ENCODE measurements at places on chromosomes 11 and 22.

GRCh38 chr11:64524158-64524527, 66.9 kb upstream of the SLC22A12 start:
- DNase-seq: no peak

GRCh38 chr22:19696504-19697276, 17.6 kb upstream of the SEPTIN5 start:
- DNase-seq: no peak

- DNase-seq: no peak
These were observed 110.4 kb downstream of the WNT11 start for GRCh38 chr11:76095891-76096290.

GRCh38 chr11:132256528-132257279, 886.3 kb downstream of the NTM start:
- no peak for DNase-seq

DNA sequence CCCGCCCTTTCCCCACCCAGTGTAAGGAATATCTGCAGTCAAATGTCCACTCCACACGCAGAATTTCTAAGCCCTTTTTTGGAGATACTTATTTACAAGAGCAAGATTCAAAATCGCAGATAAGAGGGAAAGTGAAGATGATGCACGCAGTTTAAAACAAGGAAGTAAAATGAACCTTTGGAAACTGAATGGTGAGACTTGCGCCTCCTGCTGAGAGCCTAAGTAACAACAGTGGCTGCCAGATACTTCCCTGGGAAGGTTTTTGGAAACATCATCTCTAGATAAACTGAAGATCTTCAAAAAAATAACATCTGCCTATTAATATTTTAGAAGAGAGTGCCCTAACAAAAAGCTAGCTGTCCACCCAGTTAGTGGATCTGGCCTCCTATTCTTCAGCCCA, 963.1 kb upstream of the FAT3 start:
- no peak for DNase-seq

- DNase-seq: no peak
These were observed 47.9 kb downstream of the PPP6R3 start for GRCh38 chr11:68508425-68508824.

- no peak for DNase-seq
These were observed 122.7 kb downstream of the BUD13 start for GRCh38 chr11:116650052-116650451.

DNA sequence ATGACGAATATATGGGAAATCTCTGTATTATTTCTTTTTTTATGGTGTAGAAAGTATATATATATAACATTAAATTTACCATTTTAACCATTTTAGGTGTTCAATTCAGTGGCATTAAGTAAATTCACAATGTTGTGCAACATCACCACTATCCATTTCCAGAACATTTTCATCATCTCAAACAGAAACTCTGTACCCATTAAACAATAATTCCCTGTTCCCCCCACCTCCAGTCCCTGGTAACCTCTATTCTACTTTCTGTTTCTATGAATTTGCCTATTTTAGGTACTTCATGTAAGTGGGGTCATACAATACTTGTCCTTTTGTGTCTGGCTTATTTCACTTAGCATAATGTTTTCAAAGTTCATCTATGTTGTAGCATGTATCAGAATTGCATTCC, 15.3 kb upstream of the PTS start:
- no peak for DNase-seq

DNA sequence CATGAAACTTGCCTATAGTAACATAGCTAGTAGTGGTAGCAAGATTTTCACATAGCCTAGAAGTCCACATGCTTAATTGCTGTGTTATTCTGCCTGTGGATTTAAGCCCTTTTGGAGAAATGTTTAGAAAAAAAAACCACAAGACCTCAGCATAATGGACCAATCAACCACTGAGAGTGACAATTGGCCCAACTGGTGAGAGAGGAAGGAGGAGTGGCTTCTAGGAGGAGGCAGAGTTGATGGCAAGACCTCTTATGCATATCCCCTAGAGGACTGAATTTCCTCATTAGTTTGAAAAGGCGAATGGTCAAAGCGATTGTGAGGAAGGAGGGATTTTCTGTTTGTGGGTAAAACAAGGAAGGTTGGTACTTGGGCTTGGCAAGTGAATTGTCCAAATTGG, 30.6 kb downstream of the NNMT start:
- no peak for DNase-seq

DNA sequence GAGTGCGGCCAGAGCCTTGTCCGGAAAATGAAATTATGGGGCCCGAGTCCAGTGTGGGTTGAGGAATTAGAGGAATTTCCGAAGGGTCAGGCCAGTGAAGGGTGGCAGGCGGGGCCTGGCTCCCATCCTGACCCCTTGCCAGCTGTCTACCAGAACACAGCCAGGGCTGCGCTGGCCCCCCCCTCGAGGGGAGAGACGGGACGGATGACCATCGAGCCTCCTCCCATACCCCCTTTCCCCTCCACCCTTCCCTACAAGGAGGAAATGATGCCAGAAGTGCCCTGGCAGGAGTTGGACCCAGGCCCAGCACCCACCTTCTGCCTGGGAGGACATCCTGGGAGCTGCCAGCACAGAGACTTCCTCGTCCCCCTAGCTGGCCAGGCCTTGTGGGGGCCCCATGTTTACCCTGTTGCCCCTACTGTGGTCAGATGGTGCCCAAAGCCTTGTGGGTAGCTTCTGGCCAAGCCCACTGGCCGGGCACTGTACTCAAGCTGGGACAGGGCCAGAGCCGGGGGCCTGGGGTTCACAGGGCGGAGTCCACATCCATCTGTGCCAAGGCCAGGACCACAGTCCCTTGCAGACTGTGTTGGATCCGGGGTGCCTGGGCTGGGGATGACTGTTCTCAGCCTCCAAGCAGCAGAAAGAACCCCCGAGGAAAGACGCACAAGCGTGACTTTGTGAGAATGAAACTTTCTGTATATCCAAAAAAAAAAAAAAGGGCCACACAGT, 20.8 kb downstream of the ARVCF start:
- no peak for DNase-seq

GRCh38 chr11:72740060-72740424, 12.2 kb downstream of the ARAP1 start:
- DNase-seq: no peak

DNA sequence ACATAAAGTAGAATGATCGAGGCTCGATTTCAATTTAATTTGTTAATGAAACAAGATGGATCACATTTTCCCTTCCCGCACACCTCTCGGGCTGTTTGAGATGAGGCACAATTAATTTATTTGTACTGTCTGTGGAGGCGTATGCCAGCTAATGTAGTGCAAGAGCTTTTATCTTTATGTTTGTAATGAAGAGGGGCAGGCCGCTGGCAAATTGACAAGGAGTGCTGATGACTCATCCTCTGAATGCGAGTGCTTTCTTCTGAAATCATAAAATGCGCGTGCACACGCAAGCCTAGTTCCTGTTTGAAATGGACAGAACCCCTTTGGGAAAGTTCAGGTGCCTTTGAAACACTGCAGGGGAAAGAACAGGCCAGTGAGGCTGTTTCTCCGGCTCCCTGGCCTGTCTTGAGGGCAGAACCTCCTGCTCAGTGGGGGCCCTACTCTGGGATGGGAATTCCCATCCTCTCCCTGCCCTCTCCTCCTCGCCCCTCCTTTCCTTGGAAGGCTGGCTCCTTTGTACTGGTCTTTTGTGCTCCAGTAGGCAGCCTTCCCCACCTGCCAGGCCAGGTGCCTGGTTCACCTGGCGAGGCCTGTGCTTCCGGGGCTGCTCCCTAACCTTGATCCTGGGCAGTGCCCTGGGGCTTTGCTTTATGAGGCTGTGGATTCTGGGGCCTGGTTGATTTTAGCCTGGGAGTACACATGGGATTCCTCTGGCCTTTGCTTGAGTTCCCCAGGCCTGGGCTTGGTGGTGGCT, 50.3 kb downstream of the TEAD1 start:
- peak; percentile 90 for DNase-seq

DNA sequence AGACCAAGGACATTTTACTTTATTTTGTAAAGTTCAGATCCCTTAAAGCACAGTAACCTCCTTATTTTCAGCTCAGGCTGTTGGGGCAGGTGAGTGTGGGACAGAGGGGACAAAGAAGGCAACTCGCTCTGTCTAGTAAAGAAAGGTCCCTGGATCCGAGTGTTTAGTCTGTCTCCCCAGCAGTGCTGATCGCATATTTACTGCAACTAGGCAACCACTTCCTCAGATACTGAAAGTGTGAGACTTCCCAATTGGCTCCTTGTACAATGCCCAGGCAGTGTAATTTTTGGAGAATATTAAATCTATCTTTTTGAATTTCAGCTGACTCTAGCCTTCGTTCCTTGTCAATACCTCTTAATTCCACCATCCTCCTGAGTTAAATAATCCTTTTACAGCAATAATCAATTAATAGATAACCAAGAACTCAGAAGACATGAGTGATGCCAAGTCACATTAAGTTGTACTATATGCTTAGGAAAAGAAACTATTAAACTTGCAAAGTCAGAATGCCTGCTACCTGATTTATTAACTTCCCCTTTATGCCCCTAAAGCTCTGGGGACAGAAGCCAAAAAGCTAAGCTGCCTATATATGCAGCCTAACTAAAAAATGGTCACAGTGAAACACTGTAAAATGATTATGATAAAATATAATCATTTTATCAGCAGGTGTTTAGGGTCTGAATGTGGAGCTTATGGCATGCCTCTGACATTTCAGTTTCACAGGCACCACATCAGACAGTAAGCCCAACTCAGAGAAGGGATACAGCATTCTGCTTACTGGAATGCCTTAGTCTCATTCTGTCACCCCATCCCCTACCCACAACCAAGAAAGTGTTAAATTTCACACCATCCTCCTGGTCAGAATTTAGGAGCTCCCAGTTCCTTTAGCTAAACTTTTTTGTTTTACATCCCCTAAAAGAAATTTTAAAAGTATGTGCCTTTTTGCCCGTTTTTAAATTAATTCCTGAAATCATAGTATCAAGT, 138.7 kb downstream of the TRIM44 start:
- no peak for DNase-seq

- DNase-seq: no peak
These were observed 24.9 kb downstream of the PGM2L1 start for GRCh38 chr11:74373382-74373781.

GRCh38 chr11:35484435-35484834, 41.0 kb downstream of the PAMR1 start:
- peak; percentile 86 for DNase-seq

- no peak for DNase-seq
These were observed 14.2 kb downstream of the GVQW3 start for GRCh38 chr11:76395296-76395695.

- no peak for DNase-seq
These were observed 4.7 kb downstream of the BSX start for GRCh38 chr11:122976734-122977469.

All from HFFc6 (cell line).